ENCODE measurements at places on chromosomes 1 and 21. TPM values are rescaled to one million over a fixed set of nuclear protein-coding genes. Genes with fewer than 3 reads are reported as not detected.

DNA sequence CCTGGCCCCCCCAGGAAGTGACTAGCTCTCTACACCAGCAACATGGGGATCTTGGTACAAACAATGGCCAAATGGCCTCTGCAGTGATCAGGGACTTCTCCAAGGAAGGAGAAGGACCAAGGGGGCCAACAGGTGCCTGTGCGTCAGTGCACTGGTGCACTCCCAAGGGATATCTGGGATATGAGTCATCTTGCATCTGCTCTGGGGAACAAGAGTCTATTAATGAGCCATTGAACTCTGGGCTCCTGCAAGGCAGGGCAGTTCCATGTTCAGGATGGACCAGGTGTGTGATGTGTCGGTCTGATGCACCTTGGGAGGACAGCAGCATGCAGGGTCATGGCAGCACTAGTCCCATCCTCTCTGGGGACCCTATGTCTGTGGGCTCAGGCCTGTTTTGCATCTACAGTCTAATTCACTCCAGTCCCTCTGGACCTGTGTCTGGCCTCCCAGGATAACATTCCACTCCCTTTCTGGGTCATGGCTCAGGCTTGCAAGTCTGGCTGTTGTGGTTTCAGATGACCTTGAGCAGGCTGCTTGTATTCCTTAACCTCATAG is 125.3 kb downstream of the TRABD2B start:
- no peak for DNase-seq

DNA sequence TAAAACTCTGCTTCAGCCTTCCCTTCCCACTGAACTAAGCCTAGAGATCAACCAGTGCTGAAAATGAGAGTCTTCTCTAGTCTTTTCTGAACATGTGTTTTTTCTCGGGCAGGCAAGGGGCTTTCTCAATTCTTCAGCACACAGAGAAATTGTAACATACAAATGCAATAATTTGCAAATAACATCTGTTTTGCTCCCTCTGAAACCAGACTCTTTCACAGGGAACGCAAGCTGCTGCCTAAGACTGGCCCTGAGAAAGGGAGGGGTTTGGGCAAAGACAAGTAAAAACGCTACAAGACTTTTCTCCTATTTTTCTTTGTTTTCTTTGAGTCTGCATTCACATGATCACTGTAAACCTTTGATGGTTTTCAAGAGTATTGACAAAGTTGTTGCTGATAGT is 39.6 kb upstream of the VN1R5 start:
- no peak for DNase-seq

- DNase-seq = no peak
Observed at GRCh38 chr1:38565020-38565491, 294.5 kb downstream of the RRAGC start.

GRCh38 chr1:206447422-206447765 is 22.9 kb upstream of the IKBKE start:
- DNase-seq = no peak

- no peak for DNase-seq
Observed at GRCh38 chr1:51444096-51444495, 75.0 kb downstream of the EPS15 start.

DNA sequence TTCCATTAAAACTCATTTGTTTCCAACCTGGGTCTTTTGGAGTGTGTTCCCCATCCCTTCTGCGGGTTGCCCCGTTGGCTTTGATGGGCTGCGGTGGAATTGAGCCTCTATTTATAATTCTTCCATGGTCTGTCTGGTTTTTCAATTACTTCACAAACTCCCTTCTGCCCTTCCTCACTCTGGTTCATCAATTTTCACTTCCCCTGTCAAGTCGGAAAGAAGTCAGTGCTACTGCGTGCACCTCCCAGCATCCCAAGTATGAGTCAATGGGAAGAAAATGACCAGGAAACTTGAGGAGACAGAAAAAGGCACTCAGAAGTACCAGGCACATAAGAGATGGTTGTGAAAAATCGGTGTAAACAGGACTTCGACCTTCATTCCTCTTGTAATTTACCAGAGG is 126.2 kb downstream of the KAZN start:
- no peak for DNase-seq

GRCh38 chr1:225253784-225254183 is 174.1 kb downstream of the LBR start:
- DNase-seq = no peak

DNA sequence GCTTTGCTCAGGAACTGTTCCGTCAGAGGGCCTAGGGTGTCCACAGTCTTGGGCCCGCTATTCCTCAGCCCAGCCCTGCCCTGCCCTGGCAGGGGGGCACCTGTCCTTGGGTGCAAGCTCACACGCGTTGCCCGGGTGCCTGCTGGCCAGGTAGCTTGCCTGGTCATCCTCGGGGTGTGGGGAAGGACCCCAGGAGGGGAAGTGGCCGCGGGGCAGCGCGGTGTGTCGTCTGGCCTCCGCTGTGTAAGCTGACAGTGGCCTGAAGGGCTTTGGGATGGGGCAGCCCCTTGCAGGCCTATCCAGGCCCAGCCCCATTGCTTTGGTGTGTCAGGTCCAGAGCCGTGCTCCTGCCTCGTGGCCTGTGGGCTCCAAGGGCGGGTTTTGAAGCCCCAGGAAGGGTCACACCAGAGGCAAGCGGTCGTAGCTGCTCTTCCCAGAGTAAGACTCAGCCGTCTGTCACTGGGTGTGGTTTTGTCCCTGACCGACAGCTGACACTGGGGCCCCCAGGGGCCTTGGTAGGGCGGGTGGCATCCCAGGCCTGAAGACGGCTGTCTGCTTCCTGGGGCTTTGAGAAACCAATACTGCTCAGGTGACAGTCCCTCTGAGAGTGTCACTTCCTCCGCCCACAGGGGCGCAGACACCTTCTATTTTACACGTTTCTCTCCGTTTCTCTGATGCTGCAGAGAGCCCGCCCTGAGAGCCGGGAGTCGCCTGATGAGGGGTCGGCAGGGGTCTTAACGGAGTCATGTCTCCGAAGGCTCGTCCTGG is 72.1 kb downstream of the SKI start:
- no peak for DNase-seq

DNA sequence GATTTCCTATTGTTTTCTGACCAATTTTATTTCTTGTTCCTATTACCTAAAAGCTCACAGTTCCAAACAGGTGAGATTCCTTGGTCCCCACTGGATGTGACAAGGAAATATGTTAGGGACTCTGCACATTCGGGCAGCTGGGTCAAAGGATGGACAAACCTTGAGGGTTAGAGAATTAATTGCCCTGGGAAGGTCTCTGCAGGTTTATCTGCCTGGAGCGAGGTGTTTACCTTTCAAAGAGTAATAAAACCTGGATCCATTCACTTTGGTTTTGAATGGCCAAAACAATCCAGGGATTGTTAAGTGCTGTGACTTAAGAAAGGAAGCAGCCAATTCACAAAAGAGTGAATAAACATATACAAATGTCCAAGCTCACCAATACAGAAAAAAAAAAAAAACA is 33.6 kb upstream of the RAB4A start:
- DNase-seq = no peak

- DNase-seq = no peak
Observed at GRCh38 chr1:167538657-167539056, 14.9 kb downstream of the CREG1 start.

- DNase-seq = no peak
Observed at GRCh38 chr1:181075766-181076350, 12.6 kb upstream of the IER5 start.

Gene AGMAT
- not detected for total RNA-seq

Gene PEX10
- 14.6 TPM for total RNA-seq

Gene PHF13
- 10.8 TPM for total RNA-seq

Gene IGSF3
- 20.1 TPM for total RNA-seq

Gene NES
- total RNA-seq = 54.7 TPM

Gene TMPRSS15
- not detected for total RNA-seq

Gene COL6A1
- 175 TPM for total RNA-seq

Gene PLA2G2D
- not detected for total RNA-seq

Gene CYP2J2
- 1.4 TPM for total RNA-seq
